ENCODE measurements at places on chromosomes 13 and 19.

GRCh38 chr19:400976-401865, 7.7 kb downstream of the C2CD4C start:
- peak; percentile 38 for DNase-seq

DNA sequence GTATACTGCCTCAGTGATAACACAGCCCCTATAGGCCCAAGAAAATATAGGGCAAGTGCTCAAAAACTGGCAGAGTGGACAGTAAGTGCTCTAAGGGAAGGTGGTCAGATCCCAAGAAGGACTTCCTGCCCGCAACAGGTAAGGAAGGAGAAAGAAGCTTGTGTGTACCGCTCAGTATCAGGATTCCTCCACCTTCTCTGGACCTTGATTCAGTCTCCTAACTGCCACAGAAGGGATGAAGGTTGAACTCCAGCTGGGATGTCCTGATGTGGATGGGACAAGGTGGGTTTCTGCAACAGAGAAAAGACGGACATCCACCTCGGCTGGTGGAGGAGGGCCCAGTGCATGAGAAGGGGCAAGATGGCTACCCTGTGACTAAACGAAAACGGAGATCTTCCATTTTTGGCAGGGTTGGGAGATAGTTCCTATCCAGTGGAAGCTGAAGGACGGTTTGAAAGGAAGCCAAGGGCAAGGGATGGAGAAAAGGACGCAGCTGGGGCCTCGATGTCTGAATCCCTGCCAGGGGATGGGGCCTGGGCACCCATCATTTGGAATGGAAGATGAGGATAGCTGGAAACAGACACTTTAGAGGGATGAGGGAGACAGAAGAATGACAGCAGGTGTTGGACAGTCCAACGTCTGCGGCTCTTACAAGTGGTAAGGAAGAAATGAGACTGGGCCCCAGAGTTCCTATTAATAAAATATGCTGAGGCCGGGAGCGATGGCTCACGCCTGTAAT, 1.3 kb upstream of the ATF5 start:
- no peak for DNase-seq

- DNase-seq = no peak
These were observed 5.0 kb downstream of the LGALS14 start for GRCh38 chr19:39709026-39709872.

DNA sequence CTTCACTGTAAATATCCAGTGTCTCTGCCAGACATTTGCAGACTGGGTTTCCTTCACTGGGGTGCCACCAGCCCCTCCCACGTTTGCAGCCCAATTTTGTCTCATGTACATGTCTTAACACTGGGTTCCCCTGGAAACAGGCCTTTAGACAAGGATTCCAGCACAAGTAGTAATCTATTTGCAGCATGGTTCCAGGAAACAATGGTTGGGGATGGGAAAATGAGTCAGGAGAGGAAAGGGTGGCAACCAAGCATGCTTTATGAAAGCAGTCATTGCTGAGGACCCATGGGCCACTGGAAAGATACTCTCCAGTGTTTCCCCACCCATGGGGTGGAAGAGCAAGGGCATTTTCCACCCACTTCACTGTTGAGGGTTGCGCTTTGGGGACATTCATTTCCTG, 53.6 kb upstream of the FARP1 start:
- DNase-seq = no peak

DNA sequence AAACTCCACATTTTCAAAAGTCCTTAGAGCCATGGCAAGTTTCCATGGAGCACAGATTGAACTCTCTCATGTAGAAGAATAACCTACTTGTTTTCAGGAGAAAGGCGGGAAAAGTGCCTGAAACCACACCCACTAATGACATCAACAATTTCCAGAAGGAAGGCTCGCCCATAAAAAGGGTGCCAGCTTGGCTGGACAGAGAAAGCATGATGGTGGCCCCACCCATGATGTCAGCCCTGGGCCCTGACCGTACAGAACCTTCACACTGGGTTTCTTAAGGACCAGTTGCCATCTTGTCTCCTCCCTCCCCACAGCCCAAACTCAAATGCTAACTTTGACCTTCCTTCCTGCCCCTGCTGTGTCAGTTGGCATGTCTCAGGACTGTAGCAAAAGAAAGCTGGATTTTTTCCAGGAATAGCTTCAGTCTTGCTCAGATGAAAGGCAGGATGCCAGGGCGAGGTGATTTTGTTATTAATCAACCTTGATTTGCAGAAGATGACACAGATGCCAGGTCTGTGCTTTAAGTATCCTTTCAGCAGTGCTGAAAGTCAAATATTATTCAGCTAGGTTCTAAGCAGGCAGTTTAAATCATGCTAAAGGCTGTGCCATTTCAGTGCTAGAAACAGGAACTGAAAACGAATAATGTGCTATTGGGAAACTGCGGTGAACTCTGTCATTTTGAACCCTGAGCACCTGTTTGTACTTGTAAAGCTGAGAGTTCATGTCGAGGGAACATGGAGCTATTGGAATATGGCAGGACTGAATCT, 89.5 kb upstream of the RFC3 start:
- no peak for DNase-seq

DNA sequence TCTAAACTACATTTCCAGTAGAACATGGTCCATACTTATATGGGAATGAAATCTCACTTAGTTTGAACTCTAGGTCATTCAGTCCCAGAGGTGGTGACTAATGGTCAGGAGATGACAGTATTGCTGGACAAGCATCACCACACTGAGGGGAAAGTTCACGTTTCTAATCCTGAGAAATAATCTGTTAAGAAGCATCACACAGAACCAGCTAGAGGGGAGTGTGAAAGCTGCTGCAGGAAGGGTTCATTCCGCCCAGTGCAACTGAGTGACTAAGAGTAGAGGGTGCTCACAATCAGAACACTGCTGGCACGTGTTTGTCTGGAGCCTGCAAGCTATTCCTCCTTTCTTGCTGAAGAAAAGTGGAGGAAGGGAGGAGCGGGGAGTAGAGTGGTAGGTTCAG, 2.7 kb downstream of the COL4A1 start:
- no peak for DNase-seq

DNA sequence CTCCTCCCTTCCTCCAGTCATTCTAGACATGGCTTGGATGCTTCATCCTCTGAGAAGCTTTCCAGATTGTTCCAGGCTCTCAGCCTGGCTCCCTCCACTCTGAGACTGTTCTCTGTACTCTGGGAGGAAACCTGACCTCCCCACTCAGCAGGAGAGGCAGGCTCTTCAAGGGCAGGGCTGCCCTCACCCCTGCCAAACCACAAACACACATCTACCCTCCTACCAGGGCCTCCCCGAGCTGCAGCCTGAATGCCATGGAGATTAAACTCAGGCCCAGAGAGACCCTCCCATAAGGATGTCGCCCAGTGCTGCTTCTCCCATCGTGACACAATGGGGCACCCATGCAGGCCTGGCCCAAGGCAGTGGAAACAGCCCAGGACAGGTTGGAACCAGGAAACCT, 16.2 kb downstream of the NUMBL start:
- no peak for DNase-seq

- DNase-seq = no peak
These were observed 138.3 kb downstream of the MTUS2 start for GRCh38 chr13:28958441-28958840.

GRCh38 chr13:92135509-92135908, 737.1 kb downstream of the GPC5 start:
- DNase-seq = no peak

DNA sequence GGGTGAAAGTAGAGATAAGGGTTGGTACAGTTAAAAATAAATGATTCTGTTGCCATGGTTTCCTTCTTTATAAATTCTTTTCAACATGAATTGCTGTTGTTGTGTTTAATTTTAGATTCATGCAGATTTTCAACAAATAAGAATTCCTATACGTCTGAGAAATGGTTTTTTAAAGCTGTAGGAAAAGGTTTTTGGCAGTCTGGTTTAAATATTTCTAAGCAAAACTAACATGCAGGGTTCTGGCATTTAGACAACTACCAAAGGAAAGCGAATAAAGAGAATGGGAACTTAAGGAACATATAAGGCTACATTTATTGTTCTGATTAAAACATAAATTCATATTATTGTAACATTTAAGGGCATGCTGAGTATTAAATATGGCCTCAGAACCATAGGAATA, 203.0 kb upstream of the MIR17HG start:
- no peak for DNase-seq

DNA sequence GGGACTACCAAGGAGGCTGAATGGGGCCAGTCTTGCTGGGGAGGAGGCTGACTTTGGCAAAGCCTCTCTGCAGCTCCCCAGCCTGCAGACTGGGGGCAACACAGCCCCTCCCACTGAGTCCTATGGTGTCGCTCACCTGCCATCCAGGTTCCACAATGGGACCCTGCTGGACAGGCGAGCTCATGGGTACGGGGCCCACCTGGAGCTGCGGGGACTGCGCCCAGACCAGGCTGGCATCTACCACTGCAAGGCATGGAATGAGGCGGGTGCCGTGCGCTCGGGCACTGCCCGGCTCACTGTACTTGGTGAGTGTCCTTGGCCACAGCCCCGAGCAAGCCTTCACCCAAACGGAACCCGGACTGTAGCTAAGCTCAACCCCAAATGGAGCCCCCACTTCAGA, 5.0 kb downstream of the CILP2 start:
- DNase-seq = no peak

- no peak for DNase-seq
These were observed 60.2 kb downstream of the ESD start for GRCh38 chr13:46736541-46737310.

- no peak for DNase-seq
These were observed 4.0 kb downstream of the TCF3 start for GRCh38 chr19:1648459-1648849.

DNA sequence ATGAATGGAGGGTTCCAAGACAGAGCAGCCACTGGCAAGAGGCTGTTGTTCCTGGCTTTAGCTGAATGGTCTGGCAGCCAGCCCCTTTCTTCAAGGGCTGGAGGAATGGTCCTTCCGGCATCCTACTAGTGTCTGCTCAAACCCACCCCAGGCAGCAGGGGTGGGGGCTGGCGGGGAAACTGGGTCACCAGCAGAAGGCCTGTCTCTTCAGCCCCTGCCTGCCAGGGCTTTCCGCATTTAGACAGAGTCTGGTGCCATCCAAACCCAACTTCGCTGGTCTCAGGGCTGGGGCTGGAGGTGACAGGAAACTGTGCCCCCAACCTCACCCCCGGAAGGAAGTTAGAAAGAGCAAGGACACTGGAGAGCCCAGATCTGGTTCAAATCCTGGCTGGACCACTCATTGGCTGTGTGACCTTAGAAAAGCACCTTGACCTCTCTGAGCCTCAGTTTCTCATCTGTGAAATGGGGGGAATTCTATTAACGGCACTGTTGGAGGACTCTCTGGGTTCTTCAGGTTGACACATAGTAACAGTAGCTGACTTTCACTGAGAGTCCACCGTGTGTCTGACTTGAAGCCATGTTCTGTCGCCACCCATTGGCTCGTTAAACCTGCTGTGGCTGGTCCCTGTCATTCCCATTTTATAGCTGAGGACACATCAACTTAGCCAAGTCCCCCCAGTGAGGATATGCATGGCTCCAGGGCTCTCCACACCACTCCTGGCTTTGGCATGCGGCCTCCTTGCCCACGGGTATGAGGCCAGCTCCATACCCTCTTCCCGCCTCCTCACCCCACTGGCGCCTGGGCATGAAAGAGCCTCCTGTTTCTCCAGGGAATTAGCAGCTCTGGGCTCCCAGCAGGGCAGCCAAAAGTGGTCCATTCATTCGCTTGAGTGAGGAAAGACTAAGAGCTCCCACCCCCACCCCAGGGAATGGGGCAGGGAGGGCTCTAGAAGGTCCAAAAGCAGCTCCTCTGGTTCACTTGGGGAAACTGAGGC, 2.5 kb upstream of the NR2C2AP start:
- no peak for DNase-seq

DNA sequence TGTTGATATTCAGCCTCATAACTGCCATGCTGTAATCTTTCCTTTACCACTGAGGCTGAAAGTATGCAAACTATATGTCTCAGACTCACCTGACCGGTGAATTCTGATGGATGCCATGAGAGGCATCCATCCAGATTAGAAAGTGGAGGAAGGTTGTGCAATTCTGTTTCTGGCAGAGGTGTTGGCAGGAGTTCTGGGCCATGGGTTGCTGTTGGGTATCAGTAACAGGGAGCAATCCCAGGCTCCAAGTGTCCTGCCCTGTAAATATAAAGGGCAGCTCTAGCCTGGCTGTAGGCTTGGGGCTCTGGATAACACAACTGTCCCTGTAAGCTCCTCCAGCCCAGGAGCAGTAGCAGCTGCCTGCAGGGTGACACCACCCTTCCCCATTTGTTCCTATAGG, 77.4 kb upstream of the ABCC4 start:
- DNase-seq = no peak

GRCh38 chr19:56838909-56839651, 1.4 kb downstream of the PEG3 start:
- DNase-seq = no peak

DNA sequence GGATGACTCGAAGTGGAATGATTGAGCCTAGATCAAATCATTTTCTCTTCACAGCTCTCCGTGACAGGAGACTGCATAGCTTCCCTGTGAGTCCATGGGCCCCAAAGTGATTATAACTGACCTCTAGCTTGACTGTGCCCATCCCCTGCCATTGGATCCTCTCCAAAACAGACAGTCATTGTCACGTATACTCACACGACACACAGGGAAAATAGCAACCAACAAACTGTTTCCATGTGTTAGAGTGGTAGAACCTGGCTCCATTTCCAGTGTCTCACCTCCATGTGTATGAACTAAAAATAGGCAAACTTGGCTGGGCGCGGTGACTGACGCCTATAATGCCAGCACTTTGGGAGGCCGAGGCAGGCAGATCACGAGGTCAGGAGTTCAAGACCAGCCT, 48.8 kb upstream of the NPAS1 start:
- DNase-seq = no peak

DNA sequence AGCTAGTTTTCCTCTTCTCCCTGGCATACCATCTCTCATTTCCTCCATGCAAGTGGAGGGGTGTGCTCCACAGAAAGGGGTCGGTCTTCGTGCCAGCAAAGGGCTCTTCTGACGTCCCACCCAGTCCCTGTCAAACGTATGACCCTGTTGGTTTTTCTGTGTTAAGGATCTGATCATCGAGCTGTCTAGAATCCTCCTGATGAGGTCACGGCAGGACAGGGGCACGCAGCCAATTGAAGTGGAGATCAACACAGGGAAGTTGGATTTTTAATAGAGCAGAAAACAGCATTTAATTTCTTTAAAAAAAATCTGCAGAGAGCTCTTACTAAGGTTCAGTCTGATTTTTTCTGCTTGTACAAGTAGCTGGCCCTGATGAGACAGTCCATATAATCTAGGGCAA, 339.4 kb downstream of the TEX29 start:
- no peak for DNase-seq

- no peak for DNase-seq
These were observed 26.2 kb downstream of the OPA3 start for GRCh38 chr19:45558399-45558878.

DNA sequence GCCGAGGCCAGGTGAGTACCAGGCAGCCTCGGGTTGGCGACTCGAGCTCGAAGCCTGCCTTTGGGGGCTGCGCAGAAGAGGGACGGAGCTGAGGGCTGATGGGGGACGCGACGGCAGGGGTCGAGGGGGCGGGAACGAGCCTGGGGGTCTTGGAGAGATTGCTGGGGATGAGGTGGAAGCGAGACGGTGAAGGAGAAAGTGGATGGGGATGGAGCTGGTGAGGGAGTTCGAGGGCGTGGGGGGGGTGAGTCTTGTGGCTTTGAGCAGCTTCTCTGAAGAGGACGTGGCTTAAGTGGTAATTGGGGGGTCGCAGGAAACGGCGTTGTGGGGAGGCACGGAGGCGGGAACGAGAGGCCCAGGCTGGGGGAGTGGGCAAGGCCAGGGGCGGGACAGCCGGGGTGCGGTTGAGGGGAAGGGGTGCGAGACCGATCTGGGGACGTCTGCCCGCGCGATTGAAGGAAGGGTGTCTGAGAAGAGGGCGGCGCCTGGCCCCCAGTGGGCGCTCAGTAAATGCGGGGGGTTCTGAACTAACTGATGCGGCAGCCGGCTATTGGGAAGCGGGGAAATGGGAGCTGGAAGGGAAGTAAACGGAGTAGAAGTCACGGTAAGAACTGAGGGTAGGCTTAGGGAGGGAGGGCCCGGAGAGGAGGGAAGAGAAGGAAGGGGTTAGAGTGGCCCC, 426 bp downstream of the MYO9B start:
- DNase-seq = no peak

Measured in mesothelial cell of epicardium (in vitro differentiated cells).